ENCODE measurements at places on chromosomes 6 and 20.

GRCh38 chr20:43926287-43927050, 11.8 kb downstream of the TOX2 start:
- DNase-seq = no peak

- no peak for DNase-seq
These were observed 86.1 kb downstream of the SLX4IP start for GRCh38 chr20:10521068-10521831.

DNA sequence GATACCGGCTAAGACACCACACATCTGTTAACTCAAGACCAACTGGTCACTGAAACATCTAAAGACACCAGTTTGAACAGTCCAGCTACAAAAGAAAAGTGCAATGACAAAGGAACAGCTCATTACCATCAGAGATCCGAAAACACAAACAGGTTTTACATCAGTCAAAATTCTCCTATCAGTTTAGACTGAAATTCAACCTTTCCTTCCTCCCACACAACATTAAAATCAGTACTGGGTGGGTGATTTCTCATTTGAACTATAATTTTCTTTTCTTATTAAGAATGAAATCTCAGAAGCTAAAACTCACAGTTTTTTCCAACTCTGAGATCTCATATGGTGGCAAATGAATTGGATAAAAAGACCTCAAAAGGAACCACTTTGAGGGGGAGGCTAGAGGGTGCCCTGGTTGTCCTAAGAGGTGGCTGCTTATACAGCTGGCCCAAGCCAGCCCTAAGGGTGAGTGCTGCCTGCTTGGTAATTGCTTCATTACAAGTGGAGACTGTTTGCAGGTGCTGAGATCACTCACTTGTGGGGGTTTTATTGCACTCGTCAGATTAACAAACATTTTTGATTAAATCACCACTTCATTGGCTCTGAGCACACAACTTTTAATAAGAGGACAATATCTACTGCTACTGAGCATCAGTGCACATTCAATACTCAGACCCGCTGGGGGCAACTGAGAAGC, 4.3 kb downstream of the CCDC167 start:
- DNase-seq = no peak

DNA sequence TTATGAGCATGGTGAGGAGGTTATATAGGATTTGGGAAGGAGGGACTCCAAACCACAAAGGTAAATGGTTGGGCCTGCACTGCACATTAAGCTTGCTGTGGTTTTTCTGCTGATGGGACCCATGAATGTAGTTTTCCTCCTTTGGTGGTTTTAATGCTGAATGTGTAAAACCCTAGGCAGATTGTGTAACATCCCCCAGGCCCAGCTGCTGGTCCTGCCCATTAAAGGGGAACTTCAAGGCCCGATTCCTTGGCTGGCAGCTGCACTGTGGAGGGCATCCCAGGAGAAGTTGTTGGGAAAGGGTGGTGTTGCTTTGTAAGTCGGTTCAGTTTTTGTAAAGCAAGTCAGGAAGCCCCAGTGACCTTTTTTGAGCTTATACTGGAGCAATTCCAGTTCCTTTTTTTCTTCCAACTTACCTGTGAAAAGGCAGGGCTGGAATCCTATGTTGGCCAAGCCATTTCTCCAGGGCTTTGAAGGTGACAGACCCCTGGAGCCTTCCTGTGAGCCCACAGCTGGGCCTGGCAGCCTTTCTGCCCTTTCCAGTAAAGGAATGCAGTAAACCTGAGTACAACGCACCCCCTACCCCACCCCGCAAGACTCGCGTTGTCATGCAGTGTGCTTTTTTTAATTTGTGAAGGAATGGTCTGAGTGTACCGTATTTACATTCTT, 43.1 kb upstream of the NAA20 start:
- DNase-seq = no peak

- DNase-seq = no peak
These were observed 123.3 kb upstream of the COL21A1 start for GRCh38 chr6:56370561-56371211.

DNA sequence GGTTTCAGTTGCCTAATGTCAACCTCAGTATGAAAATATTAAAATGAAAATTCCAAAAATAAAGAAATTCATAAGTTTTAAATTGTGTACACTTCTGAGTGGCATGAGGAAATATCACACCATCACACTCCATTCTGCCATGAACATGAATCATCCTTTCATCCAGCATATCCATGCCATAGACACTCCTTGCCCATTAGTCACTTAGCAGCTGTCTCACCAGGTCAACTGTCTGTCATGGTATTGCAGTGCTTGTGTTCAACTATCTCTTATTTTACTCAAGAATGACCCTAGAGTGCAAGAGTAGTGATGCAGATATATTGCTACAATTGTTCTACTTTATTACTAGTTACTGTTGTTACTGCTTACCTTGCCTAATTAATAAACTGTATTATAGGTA, 712.4 kb downstream of the EPHA7 start:
- no peak for DNase-seq

DNA sequence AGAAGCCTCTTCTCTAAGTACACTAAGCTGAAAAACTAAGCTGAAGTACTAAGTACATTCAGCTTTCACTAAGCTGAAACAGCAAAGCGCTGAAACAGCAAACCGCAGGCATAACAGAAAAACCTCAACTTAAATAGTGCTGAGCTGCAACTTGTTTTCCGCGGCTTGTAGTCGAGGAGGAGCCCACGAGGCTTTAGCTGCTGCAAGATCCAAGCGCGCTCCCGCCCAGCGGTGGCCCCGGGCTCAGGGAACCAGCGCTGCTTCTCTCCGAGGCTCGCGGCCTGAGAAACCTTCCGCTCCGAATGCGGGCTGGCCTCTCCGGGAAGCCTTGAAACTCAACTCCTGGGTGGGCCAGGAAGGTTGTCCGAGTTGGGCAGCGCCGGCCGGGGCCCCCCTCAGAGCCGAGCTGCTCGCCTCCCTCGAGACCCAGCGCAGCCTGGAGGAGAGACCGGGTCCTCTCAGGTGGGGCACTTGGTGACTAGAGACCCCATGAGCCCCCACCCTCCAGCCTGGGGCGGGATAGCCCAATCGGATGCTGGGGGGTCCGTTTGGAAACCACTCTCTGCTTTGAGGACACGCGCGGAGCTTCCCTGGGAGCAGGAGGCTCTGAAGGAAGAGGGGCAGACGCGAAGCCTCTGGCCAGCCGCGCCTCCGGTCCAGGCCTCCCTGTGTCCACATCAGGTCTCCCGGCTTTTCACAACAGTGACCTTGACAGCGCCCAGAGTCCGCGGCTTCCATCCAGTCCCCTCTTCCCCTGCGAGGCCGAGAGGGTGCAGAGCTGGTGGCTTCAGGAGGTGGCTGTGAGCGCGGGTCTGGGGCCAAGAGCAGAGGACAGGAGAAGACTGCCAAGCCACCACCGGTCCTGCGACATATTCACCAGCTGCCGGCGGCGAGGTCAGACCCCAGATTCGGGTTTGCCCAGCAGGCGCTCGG, 38.1 kb upstream of the HLA-E start:
- DNase-seq = peak; percentile 38

- DNase-seq = no peak
These were observed 147.0 kb upstream of the STXBP5 start for GRCh38 chr6:147057188-147057587.

DNA sequence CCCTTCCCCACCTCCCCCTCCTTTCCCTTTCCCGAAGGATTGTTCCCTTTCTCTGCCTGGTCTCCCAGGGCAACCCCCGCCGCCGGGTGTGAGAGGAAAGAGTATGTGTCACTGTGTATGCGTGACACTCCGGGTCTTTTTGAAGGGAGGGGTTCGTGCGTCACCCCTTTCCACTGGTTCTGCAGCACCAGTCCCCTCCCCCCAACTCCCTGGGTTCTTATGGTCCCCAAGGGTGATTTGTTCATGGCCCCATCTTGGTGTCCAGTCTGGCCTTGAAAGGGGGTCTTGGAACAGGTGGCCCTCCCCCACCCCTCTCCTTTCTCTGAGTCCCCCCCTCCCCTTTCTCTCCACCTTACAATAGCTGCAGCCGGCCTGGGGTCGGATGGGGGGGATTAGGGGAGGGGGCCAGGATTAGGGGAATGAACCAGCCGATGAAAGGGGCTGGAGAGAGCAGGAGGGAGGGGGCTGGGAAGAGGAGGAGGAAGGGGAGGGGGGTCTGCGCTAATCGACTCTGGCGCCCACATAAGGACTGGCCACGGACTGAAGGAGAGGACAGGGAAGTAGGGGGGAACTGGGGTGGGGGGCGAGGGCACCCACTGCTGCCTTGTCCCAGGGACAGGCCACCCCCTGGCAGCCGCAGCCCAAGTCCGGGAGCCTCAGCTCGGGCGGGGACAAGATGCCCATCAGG, 1.3 kb upstream of the RING1 start:
- DNase-seq = no peak

DNA sequence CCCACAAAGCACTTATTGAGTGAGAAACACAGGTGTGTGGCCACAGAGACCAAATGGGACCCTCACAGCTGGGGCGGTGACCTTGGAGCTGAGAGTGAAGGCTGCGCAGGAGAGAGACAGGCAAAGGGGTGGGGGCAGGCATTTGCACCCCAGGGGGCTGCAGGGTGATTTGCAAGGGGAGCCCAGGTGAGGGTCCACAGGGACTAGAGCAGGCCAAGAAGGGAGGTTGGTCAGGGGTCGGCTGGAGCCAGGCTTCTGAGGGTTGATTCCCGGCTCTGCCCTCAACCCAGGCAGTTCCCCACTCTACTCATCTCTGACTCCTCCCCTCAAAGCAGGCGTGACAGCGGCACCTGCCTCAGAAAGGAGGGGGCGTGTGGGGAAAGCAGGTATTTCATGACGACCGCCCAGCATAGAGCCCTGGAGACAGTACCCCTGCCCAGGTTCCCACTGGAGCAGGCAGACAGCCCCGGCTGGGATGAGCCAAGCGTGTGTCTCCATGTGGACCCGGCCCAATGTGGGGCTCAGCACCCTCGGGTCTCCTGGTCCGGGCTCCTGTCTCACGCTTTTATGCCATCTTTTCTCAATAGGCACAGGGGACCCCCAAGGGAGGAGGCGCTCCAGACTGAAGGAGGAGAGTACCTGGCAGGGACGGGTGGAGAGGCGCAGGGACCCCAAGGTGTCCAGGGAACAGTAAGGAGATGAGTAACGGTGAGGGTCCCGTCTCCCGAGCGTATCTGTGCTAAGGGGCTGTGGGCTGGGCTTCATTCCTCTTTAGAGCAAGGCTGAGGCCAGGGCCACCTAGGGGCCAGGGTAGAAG, 3.1 kb upstream of the MRGBP start:
- DNase-seq = no peak

DNA sequence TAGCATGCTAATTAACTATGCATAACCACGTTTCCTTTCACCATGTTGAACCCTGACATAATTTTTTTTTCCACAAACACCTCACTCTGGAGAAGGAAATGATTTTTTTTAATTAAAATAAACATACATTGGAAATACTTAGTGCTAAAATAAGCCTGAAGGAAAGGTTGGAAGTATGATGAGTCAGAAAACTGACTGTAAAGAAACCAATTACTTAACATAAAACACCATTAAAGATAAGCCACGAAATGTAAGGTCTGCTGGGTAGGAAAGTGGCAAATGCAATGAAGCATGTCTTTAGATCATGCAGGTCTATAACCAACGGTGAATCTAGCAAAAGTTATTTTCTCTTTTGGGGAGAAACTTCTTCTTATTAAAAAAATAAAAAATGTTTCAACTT, 47.5 kb downstream of the OPRM1 start:
- DNase-seq = no peak

- no peak for DNase-seq
These were observed 82.3 kb downstream of the EPHA7 start for GRCh38 chr6:93337014-93337413.

DNA sequence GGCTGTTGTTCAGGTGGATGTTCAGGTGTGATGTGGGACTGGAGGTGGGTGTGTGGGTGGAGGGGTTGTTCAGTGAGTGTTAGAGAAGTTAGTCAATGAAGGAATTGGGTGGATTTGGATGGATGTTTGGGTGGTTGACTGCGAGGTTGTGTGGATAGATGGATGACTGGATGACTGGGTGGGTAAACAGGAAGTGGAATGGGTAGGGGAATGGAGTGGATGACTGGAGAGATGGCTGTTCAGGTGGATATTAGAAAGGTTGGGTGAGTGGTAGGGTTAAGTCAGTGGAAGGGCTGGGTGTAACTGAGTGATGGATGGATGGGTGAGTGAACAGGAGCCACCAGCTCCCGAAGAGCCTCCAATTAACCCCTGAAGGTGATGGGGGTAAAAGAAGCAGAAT, 27.9 kb downstream of the JPH2 start:
- no peak for DNase-seq

GRCh38 chr20:39480276-39481043, 518.3 kb downstream of the DHX35 start:
- DNase-seq = no peak

GRCh38 chr6:74889635-74890034, 316.2 kb downstream of the COL12A1 start:
- no peak for DNase-seq

DNA sequence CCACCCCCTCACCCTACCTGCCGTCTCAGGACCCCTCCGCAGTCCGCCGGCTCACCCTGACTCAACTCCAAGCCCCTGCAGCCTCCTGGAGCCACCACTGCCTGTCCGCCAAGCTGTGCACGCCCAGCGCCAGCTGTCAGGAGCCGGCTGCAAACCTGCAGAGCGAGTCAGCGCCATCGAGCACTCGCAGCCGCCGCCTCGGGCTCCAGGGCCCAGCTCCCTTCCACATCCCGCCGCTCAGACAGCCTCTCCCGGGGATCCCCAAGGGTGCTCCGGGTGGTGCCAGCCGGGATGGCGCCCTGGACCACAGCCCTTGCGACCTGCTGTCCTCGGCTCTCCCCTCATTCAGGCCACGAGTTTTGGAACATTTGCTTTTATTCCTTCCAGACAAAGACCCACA, 4.3 kb downstream of the TNNC2 start:
- no peak for DNase-seq

DNA sequence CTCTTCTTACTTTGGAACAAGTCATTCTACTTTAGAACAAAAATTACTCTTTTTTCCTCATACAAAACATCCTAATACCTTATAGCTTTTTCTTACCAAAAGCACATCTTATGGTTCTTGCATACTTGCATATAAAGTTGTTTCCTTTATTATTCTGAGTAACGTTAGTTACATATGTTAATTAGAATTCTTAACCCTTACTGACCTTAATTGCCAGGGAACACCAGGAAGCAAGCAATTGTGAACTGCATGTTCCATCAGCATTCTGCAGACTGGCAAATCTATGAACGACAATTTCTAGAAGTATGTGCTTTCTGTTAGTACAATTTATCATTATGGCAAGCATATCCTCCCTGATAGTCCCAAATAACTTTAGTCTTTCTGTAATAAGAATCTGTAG, 831.0 kb downstream of the C6orf118 start:
- DNase-seq = no peak

DNA sequence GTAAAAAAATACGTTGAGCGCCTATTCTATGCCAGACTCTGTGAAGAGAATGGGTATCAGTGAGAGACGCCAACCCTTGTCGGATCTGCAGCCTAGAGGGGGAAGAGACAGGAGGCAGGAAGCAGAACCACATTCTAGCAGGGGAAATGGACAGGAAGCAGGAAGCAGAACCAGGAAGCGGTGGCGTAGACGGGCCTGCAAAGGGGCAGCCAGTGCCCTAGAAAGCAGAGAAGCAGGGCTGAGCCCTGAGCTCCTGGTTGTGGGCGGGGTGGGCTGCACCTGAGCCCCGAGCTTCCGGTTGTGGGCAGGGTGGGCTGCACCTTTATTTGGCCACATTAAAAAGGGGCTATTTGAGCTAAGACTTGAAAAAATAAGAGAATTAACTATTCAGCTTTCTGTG, 71.9 kb downstream of the FAM120B start:
- DNase-seq = peak; percentile 9

GRCh38 chr6:100658486-100658885, 193.8 kb upstream of the SIM1 start:
- no peak for DNase-seq
